ENCODE measurements at places on chromosomes 7 and 10. TPM values are rescaled to one million over a fixed set of nuclear protein-coding genes. Genes with fewer than 3 reads are reported as not detected.

The ACSM6 gene
- not detected for total RNA-seq

The GSTK1 gene
- total RNA-seq = 100 TPM

The ATG9B gene
- total RNA-seq = 0.98 TPM

The LRRC61 gene
- total RNA-seq = 13.8 TPM

The SERPINE1 gene
- total RNA-seq = 370 TPM

The FAM170B gene
- not detected for total RNA-seq

The IDE gene
- total RNA-seq = 79.0 TPM

The FAM25C gene
- total RNA-seq = not detected

The VENTX gene
- not detected for total RNA-seq

The MPP7 gene
- total RNA-seq = 0.49 TPM

The ASB4 gene
- 0.15 TPM for total RNA-seq

The RBP4 gene
- 6.9 TPM for total RNA-seq
